Smooth muscle cell of the pulmonary artery (primary cell): ENCODE measurements at places on chromosomes 4 and X. TPM values are rescaled to one million over a fixed set of nuclear protein-coding genes. Genes with fewer than 3 reads are reported as not detected.

LEF1 gene
- 0.20 TPM in 1 of 2 replicates, not detected in the other for total RNA-seq

RASL11B gene
- 0.20 and 0.66 TPM in 2 replicates for total RNA-seq

CLDN22 gene
- under 0.01 TPM in 1 of 2 replicates, not detected in the other for total RNA-seq

TSPAN7 gene
- total RNA-seq: 0.26 and 0.39 TPM in 2 replicates

TGIF2LX gene
- total RNA-seq: not detected in 2 replicates

NHSL2 gene
- 2.4 and 4.4 TPM in 2 replicates for total RNA-seq

MTNR1A gene
- not detected in 2 replicates for total RNA-seq

PPEF1 gene
- 0.03 and 0.26 TPM in 2 replicates for total RNA-seq

RNF175 gene
- total RNA-seq: not detected in 2 replicates

SPOCK3 gene
- 0.65 and 4.1 TPM in 2 replicates for total RNA-seq

ANKRD17 gene
- total RNA-seq: 71.8 and 80.9 TPM in 2 replicates

TRIM75 gene
- not detected in 2 replicates for total RNA-seq

TMEM35A gene
- total RNA-seq: 5.5 and 7.2 TPM in 2 replicates

CYSLTR1 gene
- 0.13 and 5.1 TPM in 2 replicates for total RNA-seq

MAOA gene
- 18.1 and 18.7 TPM in 2 replicates for total RNA-seq

H2BW2 gene
- not detected in 2 replicates for total RNA-seq

INTU gene
- 7.3 and 7.4 TPM in 2 replicates for total RNA-seq

CDKL5 gene
- total RNA-seq: 2.4 and 5.0 TPM in 2 replicates

POU3F4 gene
- total RNA-seq: not detected in 2 replicates

GPR101 gene
- not detected in 2 replicates for total RNA-seq

FAM47E gene
- total RNA-seq: 0.59 and 1.2 TPM in 2 replicates

AMBN gene
- total RNA-seq: not detected in 2 replicates

HHIP gene
- total RNA-seq: 11.1 and 26.0 TPM in 2 replicates

GPR143 gene
- not detected in 2 replicates for total RNA-seq

TMEM31 gene
- not detected in 2 replicates for total RNA-seq

L1CAM gene
- total RNA-seq: 4.6 and 6.7 TPM in 2 replicates

IBSP gene
- total RNA-seq: 1.9 and 2.2 TPM in 2 replicates

SLC7A11 gene
- total RNA-seq: 42.4 and 96.8 TPM in 2 replicates

PDCL2 gene
- total RNA-seq: not detected in 2 replicates

PFKFB1 gene
- total RNA-seq: 0.03 and 0.07 TPM in 2 replicates

SMS gene
- 167 and 177 TPM in 2 replicates for total RNA-seq

SH3RF1 gene
- 34.4 and 38.3 TPM in 2 replicates for total RNA-seq
